ENCODE measurements at places on chromosomes 12 and 14. TPM values are rescaled to one million over a fixed set of nuclear protein-coding genes. Genes with fewer than 3 reads are reported as not detected.

TESPA1 gene
- total RNA-seq, result not detected

PIWIL1 gene
- total RNA-seq, result not detected

RAD51B gene
- 12.0 TPM for total RNA-seq

NXPH4 gene
- 92.7 TPM for total RNA-seq

TMPRSS12 gene
- not detected for total RNA-seq

MSI1 gene
- total RNA-seq, result 4.8 TPM

Measured in SJCRH30 (cell line).